ENCODE measurements at places on chromosomes 2 and 18.

DNA sequence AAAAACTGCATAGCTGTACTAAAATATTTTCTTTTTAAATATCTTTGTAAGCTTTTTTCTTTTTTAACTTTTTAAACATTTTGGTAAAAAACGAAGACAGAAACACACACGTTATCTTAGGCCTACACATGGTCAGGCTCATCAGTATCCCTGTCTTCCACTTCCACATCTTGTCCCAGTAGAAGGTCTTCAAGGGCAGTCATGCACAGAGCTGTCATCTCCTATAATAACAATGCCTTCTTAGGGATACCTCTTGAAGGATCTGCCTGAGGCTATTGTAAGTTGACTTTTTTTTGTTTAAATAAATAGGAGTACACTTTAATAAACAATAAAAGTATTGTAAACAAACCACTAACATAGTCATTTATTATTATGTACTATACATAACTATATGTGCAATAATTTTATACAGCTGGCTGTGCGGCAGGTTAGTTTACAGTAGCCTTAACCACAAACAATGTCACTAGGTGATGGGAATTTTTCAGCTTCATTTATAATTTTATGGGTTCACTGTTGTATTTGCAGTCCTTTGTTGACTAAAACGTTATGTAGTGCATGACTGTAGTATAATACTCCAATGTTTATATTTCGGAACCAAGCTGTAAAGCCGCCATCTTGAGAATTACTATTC is 124.4 kb downstream of the MAP4K4 start:
- DNase-seq: no peak

DNA sequence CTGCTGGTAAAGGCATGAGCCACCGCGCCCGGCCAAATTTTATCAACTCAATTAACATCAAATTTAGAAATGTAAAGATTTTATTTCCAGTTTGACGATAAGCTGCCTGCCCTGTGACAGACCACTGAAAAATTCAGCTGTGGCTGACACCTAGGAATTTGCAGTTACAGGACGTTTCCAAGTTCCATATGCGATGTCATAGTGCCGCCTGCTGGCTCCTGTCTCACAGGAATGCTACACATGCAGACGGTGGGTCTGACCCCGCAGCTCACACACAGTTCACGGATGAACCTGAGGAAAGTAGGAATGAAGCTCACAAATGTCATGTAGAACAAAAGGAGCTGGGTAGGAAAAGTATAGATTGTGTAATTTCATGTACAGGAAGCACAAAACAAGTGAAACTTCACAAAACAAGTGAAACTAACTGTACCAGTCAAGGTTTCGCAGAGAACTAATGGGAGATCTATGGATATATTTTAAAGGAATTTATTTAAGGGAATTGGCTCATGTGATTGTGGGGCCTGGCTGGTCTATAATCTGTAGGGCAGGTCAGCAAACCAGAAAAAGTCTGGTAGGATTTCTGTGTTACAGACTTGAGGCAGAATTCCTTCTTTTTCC is 13.2 kb upstream of the SEH1L start:
- DNase-seq: peak; percentile 17

- no peak for DNase-seq
Observed at GRCh38 chr18:49247781-49248180, 212.7 kb downstream of the DYM start.

- no peak for DNase-seq
Observed at GRCh38 chr2:36497570-36498163, 100.3 kb downstream of the FEZ2 start.

DNA sequence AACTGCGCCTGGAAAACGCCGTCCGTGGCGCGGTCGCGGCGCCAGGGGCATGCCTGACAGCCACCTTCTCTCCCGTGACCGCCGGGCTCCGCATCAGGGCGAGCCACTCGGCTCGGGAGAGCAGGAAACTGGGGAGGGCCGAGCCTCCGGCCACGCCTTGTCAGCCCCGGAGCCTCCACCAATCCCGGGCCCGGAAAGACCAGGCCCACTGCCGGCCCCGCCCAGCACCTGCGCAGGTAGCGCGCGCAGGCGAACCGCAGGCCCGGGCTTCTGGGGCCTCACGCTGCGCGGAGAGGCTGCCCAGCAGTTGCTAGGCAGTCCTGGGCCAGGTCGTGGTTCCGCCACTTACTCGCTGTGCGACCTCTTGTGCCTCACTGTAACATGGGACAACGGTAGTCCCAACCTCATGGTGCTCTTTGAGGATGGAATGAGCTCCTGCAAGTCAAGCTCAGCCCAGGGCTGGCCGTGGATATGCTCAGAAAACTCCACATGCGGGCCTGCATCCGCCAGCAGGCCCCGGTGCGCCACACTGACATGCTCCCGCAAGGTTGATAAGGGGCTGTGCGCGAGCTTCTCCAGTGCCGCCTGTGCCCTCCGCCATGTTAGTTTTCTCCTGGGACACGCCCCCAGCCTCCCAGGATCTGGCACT is 97.1 kb downstream of the INHBB start:
- no peak for DNase-seq

GRCh38 chr2:199303728-199304177 is 154.0 kb downstream of the SATB2 start:
- DNase-seq: no peak

DNA sequence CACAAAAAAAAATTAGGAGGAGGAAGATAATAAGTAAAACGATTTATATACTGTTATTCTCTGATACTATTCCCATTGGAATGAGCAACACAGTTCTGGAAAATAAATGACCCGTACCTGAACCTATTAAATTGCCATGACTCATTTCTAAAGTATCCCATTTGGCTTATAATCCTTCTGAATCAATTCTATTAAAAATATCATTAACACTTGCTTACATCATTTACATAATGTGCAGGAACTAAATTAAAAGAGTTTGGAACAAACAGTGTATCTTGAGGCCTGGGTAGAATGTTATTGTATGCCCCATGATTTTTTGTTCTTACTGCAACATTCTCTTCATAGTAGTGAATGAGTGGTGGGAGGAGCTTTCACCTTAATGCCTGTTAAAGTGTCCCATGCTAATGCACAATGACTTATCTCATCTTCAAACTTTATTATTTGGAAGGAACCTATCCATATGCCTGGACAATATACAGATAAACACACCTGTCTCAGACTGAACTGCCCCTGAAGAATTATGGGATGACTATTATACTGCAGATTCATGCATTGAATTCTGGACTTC is 549.9 kb upstream of the ACVR2A start:
- DNase-seq: no peak

DNA sequence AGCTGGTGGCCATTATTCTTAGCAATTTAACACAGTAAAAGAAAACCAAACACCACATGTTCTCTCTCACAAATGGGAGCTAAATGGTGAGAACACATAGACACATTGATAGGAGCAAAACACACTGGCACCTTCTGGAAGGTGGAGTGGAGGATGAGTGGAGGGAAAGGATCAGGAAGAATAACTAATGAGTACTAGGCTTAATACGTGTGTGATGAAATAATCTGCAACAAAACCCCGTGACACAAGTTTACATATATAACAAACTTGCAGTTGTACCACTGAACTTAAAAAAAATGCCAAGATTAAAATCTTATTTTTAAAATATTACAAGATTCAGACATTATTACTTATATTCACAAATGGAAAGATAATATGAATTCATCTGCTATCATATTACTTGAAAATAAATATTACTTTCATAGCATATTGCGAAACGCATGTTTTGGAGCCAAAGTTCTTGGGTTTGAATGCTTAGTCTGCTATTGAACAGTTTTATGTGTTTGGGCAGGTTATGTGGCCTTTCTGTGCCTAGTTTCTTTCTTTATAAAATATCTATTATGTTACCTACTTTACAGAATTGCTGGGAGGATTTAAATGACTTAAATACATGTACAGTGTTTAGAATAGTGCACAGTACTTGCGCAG is 20.5 kb downstream of the ANKRD62 start:
- DNase-seq: no peak

GRCh38 chr18:79197531-79197930 is 128.3 kb downstream of the ATP9B start:
- DNase-seq: no peak

GRCh38 chr2:38496927-38497669 is 105.6 kb downstream of the HNRNPLL start:
- no peak for DNase-seq

GRCh38 chr2:27717070-27717795 is 53.5 kb downstream of the SLC4A1AP start:
- no peak for DNase-seq

DNA sequence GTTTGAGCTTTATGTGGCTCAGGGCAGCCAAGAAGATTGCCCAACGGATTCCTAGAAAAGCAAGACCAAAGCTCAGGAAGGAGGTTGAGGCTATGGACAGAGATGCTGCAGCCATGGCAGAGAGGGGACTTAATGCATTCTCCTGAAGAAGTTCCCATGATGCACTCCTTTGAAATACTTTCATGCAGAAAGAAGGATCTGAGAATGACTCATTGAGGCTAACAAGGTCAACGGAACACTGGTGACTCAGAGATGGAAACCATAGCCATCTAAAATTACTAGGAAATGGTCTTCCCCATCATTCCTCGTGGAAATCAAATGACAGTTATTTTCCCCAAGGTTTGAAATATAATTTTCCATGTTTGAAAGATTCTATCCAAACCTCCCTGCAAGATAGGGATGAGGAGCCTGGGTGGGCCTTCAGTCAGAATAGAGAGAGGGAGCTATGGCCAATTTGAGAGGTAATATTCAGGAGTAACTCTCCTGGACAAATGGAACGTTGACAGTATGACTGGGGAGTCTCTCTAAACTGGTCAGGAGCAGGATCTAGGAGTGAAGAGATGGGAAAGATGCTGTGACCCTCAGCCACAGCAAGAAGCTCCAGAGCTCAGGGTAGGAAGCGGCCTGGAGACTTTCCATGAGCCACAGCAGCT is 63.0 kb downstream of the REEP1 start:
- DNase-seq: no peak

GRCh38 chr18:78610179-78610578 is 369.4 kb upstream of the SALL3 start:
- no peak for DNase-seq

- no peak for DNase-seq
Observed at GRCh38 chr18:39238981-39239660, 1673.5 kb upstream of the CELF4 start.

DNA sequence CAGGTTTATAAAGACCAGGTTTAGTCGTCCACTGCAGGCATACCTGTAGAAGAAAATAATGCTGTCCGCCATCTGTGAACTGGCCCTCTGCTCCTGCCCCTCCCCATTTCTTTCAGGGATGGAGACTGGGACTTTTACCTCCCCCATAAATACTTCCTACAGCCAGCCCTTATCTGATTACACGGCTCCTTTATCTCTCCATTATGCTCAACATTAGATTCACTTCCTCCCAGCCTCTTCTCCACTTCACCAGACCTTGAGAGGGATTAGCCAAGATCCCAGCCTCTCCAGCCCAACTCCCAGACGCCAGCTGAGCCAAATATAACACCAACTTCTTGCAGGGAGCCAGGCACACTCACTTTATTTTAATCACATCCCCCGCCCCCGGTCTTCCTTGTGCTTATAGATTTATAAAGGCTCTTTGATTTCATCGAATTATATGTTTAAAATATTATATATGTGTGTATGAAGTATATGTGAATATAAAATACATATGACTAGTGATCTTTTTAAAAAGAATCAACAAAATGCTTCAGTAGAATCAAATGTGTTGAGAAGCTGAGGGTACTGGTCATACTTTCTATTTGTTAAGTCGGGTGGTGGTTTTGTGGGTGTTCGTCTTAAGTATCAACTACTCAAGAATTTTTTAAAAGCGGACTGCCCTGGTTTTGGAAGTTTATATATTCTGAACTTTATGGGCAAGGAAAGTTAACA is 81.0 kb downstream of the SPRED2 start:
- no peak for DNase-seq

GRCh38 chr2:209424199-209424701 is 403 bp downstream of the MAP2 start:
- no peak for DNase-seq

Measured in NCI-H1048 (cell line).